Spinal cord (tissue), 10 donors: ENCODE measurements at places on chromosomes 5 and 9.

- DNase-seq = no peak
Observed at GRCh38 chr5:109917154-109917546, 227.4 kb downstream of the MAN2A1 start.

- DNase-seq = no peak
Observed at GRCh38 chr9:132365986-132366385, 11.2 kb upstream of the SETX start.

DNA sequence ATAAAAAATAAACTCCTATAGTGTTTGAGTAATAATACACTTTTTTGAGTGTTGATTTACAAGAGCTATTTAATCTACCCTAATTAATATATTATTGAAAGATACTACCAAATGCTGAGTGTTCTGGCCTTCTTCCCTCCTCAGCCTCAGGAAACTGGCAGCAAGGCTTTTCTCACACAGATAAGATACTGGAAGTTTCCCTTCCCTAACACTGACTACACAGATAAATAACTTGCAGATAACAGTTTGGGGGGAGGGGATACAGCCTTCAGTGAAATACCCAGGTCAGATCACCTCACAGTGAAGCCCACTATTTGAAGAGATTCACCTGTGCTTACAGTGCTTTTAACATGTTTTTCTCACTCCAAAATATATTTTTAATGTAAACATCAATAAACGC lies 1.6 kb upstream of the NIPSNAP3A start:
- DNase-seq = no peak

GRCh38 chr5:32713770-32714381 lies 2.8 kb downstream of the NPR3 start:
- DNase-seq = peak; percentile 32

DNA sequence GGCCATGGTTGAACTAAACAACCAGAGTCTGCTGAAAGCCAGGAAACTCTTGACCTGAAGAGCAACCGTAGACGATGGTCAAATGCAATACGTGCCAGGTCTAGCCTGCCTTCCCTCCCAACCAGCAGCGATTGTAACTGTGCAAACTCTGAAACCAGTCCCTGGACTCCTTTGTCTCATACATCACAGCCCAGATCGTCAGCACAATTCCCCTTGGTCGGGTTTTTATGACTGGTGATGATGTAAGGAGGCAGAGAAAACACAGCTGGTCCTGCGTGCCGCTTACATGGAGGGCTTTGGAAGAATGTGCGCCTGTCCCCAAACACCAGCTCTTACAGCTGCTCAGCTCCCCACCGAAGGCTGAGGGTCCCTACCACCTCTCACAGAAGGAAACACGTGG lies 24.6 kb downstream of the SMIM23 start:
- no peak for DNase-seq

DNA sequence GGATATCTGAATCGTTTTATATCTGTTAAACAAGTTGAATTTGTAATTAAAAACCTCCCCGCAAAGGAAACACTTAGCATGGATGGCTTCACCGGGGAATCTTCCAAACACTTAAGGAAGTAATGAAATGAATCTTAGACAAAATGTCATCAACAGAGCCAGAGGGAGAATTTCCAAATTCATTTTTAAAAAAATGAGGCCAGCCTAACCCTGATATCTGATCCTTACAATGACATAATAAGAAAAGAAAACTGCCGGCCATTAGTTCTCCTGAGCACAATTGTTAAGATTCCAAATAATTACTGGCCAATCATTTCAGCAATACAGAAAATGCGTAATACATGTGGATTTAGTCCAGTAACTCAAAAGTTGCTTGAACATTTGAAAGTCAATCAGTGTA lies 6.1 kb upstream of the KIF12 start:
- DNase-seq = no peak

DNA sequence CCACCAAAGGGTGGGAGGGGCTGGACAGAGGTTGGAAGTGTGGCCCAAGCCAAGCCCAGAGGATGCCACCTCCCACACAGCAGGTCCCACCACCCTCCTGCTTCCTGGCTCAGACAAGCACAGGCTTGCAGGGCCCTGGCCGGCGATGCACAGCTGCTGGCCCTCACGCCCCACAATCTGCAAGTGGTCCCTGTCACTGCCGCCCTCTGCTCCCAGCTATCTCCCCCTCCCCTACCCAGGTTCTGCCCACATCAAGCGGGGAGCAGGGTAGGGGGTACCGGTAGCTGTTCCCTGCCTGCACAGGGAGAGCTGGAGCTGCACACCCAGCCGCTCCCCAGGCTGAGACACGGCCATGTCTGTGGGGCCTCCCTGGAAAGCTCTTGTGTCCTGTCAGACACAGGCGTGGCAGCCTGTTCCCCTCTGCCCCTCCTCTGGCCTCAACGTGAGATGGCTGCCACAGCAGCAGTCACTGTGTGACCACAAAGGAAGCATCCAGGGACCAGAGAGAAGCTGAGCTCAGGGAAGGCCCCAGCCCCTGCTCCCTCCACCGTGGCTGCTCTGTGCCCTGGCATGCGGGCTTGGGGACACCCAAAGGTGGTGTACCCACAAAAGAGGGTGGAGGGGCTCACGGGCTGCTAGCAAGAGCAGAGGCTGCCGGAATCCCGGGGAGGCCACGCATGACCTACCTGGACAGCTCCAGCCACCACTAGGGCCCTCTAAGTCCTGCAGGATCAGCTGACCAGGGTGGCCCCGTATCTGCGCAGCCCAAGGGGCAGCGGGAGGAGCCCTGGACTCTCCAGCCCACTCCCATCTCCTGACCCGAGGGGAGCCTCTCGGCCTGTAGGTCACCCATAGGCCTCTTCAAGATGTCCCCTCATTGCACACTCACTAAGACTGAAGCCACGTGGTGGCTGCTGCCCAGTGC lies 10.9 kb upstream of the ZDHHC11 start:
- DNase-seq = no peak

GRCh38 chr5:168449166-168449565 lies 37.1 kb upstream of the RARS1 start:
- no peak for DNase-seq

DNA sequence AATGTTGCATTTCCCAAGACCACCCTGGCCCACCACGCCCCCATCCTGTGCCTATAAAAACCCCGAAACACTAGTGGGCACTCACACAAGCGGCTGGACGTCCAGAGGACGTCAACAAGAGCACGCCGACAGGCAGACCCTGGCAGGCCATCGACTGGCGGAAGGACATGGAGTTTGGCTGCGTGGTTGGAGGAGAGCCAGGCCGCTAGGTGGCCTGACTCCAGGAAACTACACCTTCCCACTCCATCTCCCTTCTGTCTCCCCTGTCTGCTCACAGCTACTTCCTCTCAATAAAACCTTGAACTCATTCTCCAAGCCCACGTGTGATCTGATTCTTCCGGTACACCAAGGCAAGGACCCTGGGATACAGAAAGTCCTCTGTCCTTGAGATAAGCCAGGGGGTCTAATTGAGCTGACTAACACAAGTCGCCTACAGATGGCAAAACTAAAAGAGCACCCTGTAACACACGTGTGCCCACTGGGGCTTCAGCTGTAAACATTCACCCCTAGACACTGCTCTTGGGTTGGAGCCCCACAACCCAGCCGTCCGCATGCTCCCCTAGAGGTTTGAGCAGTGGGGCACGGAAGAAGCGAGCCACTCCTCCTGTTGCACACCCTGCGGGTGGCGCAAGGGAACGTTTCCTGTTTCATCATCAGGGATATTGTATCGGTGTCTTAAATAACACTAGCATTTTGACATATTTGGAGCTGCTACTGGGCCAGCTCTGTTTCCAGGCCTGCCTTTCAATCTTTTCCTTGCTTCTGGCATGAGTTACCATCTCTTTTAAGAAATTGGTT lies 54.5 kb upstream of the TAF11L2 start:
- no peak for DNase-seq

- peak; percentile 17 for DNase-seq
Observed at GRCh38 chr9:96501633-96502538, 51.9 kb downstream of the HABP4 start.

- DNase-seq = no peak
Observed at GRCh38 chr9:131116281-131117120, 8.9 kb upstream of the NUP214 start.

DNA sequence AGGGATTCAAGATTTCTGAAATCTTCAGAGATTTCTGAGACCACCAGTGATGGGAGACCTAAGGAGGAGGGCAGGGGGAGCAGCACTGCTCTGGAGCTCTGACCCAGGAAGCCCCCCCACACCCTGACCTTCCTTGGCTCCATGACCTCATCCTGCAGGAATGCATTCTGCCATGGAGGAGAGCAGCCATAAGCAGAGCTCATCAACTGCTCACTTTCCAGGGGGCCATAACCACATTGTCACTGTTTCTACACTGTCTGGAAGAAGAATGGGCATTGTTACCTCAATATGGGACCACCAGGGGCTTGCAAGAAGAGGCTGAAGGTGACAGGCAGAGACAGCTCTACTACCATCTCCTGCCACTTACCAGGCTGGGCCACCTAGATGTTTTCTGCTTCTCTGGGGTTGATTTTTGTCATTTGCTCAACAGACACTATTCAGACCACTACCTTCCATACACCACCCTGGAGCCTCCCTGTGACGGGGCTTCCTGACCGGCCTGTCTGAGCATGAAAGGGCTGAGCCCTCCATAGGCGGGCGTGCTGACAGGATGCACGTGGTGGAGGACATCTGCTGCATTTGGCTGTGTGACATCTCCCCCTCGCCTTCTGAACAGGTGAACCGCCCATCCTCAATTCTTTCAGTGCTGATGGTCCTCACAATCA lies 2.3 kb upstream of the TSC1 start:
- DNase-seq = no peak

DNA sequence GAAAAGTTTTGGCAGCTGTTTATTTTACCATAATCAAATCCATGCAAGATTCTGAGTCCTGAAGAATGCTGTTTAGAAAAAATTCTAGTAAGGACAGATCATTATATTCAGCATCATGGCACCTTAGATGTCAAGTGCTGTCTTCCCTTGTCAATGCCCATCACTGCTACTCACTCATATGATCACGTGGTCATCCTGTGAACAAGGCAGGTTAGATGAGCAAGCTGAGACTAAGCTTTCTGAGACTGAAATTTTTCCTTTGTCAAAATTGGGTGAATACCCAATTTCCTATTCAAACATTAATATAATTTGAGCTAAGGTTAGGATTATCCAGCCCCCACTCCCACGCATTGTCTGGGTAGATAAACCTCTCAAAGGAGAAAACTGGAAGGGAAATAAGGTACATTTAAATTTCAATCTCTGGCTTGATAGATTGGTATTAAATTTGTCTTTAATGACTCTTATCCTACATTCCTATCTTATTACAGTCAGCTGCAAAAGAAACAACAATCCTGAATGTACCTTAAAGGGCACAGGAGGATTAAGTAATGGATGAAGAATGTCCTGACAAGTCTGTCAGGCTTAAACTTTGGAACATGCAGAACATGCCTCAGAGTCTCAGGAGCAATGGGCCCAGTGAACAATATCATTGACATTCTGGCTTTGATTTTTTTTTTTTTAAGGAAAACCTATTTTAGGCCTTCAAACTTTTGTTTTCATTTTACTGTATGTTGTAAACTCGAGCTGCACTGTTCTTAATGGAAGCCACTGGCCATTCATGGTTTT lies 148.7 kb upstream of the RANBP3L start:
- no peak for DNase-seq

DNA sequence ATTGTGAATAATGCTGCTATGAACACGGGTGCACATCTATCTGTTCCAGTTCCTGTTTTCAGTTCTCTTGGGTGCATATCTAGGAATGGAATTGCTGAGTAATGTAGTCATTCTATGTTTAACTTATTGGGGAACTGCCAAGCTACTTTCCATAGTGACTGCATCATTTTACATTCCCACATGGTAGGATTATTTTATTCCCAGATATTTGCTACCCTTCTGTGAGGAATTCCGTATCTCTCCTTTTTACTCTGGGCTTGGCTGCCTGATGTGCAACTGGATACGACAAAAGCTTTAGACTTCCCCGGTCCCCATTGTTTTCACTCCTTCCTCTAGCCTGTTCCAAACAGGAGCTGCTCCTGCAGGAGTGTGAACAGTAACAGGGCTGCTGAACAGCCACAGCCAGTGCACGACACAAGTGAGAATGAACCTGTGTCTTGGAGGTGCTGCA lies 7.2 kb downstream of the TAS2R1 start:
- DNase-seq = no peak

- no peak for DNase-seq
Observed at GRCh38 chr9:113461285-113461684, 2.2 kb upstream of the RGS3 start.

DNA sequence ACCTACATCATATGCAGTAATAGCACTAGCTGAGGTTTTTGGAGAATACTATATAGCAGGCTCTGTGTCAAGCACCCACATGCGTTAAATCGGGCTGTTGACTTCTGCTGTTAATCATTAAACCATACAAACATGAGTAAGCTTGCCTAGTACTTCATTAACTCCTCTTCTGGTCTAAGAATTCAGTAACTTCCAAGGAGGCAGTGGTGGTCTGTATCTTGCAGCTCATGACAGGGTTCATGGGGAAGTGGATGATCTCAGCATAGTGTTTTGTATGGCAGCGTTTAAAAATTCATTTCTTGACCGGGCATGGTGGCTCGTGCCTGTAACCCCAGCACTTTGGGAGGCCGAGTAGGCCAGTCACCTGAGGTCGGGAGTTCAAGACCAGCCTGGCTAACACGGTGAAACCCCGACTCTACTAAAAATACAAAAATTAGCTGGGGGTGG lies at the start of gene HAVCR1:
Gene HAVCR1 (minus strand): TSS at position 24 of the 447 bp plus-strand sequence. CDS start 1,173 bp downstream, outside the sequence.
- no peak for DNase-seq
